ENCODE measurements at places on chromosomes 2 and 18.

GRCh38 chr2:197124639-197125390 is 185.8 kb downstream of the ANKRD44 start:
- DNase-seq, result no peak

DNA sequence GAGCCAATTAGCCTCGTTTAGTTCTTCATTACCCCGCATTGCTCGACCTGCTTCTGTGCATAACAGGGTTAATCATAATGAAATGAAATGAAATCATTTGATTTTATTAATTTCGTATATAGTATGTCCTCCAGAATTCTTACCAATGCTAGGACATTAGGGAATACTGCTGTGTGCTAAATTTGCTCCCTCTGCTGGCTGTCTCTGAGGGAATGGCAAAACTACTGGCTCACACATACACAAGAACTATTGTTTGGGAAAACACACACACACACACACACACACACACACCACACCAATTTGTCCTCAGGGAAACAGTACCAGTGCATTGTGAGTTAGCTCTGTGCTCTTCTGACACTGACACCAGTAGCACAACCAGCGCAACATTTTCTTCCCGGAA is 273.3 kb upstream of the TCF4 start:
- no peak for DNase-seq

DNA sequence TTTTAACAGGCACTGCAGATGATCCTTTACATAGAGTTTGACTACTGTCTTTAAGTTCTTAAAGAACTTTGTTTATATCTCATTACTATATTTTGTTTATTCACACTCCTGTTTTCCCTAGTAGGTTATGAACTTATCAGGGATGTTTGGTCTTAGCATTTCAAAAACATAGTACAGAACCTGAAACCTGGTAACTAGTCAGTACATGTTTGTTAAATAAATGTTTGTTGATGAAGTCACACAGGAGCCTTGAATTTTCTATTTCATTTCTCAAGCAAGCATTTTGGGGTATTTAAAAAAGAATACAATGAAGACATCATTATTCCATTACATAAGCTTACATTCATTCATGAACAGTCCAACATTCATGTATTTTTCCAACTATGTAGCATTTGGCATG is 280.3 kb upstream of the ZSWIM2 start:
- DNase-seq, result no peak

GRCh38 chr2:232588031-232588430 is 37.5 kb downstream of the EIF4E2 start:
- DNase-seq, result no peak

DNA sequence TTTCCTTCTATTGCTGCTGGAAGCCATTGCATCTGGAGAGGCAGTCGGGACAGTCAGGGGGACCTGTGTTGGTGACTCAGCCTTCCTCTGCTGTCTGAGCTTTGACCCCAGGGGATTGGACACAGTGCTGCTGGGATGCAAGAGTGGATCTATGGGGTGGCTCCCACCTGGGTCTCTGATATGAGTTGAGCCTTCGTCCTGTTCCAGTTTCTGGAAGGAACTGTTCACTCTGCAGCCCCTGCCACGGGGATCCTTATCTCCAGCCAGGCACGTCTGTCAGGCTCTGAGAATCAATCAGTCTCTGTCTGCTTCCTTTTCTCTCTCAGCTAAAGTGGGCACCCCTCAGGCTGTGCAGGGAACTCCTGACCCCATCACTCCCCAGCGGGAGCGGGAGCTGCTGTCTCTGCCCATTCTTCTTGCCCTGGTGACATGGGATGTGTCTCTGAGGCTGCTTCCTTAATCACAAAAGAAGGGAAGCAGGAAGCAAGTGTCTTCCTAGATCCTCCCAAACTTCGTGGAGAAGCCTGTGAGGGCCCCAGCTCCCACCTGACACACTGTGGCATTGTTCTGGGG is 51.7 kb downstream of the ARHGAP28 start:
- no peak for DNase-seq

DNA sequence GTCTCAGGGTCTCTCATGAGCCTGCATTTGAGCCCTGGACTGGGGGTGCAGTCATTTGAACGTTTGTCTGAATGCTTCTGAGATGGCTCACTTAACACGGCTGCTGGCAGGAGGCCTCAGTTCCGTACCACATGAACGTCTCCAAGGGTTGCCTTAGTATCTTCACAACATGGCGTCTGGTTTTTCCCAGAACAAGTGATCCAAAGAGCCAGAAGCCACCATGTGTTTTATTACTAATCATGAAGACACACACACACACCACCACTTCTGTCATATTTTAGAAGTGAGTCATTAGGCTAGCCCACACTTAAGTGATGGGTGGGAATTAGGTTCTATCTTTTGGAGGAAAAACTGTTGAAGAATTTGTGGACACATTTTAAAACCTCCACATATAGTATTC is 15.0 kb upstream of the MYO1B start:
- DNase-seq, result no peak

DNA sequence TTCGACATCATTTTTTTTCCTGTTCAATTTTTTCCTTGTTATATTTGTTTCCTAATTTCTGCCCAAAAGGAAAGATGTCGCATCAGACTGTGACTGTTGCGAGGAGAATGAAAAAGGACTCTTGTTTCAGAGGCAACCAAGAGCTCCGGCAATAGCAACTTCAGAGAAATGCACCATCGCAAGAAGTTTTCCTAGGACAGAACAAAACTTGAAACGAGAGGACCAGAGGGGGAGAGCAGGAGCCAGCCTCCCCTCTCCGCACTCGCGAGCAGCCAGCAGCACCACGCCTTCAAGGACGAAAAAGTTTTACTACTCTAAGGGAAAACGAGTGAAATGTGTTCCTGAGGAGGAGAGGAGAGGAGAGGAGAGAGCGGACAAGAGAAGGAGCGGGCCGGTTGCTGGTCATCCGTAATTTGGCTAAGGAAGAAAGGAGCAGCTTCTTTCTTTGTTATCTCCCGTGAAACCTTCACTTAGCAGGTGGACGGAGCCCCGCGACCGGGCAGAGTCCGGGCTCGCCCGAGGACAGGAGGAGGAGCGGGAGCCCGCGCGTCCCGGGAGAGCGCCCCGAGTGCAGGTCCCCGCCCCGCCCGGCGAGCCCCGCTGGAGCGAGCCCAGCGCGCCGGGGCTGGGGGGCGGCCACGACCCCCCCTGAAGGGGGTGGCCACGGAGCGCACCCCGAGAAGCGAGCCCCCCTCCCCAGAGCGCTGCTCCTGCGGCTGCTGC is 744 bp downstream of the POU3F3 start:
- no peak for DNase-seq

GRCh38 chr2:72917877-72918553 is 696 bp downstream of the EMX1 start:
- DNase-seq, result no peak

GRCh38 chr18:12998332-12999060 is 7.3 kb downstream of the CEP192 start:
- no peak for DNase-seq

- no peak for DNase-seq
Measured at GRCh38 chr2:208189810-208190503, at the start of gene C2orf80. Gene C2orf80 (minus strand): TSS chr2:208190030. CDS start chr2:208186986, 3,044 bp downstream.

- no peak for DNase-seq
Measured at GRCh38 chr2:43343573-43344304, 117.3 kb upstream of the ZFP36L2 start.

DNA sequence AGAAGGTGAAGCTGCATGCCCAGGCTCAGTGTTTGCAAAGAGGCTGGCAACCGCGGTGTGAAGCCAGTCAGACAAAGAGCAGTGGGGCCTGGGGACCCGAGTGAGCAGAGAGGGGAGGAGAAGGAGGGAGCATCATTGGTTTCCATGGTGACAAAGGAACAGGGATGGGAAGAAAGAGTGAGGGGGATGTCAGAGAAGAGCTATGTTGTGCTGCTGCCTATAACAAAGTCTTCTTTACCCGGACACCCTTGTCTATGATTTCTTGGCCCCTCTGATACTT is 14.5 kb downstream of the TMEM247 start:
- DNase-seq, result no peak

DNA sequence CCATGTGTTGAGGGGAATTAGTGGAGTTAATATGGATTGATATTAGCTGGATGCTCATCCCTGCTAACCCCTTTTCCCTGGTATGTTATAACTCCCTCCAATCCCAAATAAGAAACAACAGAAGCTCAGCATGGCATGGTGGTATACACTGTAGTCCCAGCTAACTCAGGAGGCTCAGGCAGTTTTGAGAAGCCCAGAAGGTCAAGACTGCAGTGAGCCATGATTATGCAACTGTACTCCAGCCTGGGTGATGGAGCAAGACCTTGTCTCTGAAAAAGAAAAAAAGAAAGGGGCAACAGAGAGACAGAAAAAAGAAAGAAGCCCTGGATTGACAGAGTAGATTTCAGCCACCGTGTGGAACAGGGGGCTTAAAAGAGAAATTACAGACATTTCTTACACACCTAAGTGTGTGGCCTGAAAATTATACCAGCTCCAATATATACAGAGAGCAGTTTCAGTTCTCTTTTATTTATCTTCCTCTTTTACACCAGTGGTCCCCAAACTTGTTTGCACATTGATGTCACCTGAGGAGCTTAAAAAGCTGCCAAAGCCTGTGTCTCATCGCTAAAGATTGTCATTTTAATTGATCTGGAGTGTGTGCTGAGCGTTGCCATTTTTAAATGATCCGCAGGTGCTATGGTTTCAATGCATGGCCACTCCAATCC is 203.6 kb downstream of the UBE2E3 start:
- no peak for DNase-seq

DNA sequence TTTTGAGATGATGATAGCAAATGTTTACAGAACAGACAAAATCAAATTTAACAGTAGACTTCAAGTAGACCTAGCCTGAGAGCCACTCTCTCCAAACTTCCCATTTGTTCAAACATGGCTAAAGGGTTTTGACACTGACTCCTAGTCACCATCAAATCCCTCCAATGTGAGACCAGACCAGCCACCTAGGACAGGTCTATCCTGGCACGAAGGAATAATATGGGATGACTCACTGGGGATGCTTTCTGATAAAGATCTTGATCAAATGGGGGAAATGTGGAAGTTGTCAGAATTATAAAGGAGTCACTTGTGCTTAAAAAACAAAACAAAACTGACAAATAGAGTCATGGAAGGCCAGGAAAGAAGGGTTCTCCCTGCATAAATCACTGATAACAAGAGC is 95.7 kb downstream of the EDAR start:
- no peak for DNase-seq

DNA sequence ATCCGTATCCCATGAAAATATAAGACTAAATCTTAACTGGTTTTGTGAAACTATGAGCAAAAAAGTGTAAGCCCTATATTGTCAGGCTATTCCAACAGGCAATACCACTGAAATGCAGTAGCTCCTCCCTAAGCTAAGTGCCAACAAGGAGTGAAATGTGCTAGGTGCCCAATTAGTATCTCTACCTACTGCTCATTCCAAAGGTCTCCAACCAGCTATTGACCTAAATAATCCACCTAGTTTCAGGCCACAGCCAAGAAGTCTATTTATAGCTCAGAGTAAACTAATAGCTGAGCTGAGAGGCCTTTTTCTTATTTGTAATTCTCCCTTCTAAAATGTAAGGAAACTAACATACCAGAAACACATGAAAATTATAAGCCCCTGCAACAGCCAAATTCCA is 482.2 kb downstream of the DCC start:
- DNase-seq, result no peak

DNA sequence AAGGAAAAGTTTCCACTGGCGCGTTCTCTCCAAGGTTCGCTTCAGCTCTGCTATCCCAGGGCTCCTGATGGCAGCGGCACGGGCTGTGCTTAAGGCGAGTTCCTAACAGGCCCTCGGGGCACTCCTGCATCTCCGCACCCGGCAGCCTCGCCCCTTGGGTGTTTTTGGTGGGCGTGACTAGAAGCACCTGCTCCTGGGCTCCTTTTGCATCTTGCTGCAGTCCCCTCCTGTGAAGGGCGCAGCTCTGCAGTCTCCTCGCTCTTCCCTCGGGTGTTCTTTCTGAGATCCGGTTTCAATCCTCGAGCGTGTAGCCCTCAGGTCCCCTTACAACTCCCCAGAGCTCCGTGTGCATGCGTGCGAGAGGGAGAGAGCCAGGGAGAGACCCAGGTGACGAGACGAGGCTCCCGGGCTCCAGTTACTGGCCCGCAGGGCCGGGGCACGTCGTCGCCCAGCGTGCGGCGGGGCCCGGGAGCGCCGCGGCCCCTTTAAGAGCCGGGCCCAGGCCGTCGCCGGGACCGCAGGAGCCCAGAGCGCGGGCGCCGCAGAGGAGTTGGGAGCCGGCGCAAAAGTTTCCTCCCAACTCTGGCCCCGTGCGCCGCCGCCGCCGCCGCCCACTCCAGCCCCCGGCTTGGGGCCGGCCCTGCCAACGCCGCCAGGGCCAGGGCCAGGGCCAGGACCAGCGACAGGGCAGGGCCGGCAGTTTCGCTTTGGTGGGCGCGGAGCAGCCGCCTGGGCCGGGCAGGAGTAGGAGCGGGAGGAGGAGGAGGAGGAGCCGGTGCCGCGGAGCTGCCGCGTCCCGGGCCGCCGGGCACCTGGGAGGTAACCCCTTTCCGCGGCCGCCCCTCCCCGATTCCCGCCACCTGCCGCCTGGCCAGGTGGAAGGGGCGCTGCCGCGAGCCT is at the start of gene PARD3B:
TSS of gene PARD3B (plus strand) at position 515 of the 900 bp plus-strand sequence. CDS start 525 bp downstream, outside the sequence.
- DNase-seq, result peak; percentile 9

- DNase-seq, result no peak
Measured at GRCh38 chr18:79367989-79368388, 27.7 kb upstream of the NFATC1 start.

GRCh38 chr2:88180605-88181240 is 10.6 kb downstream of the THNSL2 start:
- no peak for DNase-seq

DNA sequence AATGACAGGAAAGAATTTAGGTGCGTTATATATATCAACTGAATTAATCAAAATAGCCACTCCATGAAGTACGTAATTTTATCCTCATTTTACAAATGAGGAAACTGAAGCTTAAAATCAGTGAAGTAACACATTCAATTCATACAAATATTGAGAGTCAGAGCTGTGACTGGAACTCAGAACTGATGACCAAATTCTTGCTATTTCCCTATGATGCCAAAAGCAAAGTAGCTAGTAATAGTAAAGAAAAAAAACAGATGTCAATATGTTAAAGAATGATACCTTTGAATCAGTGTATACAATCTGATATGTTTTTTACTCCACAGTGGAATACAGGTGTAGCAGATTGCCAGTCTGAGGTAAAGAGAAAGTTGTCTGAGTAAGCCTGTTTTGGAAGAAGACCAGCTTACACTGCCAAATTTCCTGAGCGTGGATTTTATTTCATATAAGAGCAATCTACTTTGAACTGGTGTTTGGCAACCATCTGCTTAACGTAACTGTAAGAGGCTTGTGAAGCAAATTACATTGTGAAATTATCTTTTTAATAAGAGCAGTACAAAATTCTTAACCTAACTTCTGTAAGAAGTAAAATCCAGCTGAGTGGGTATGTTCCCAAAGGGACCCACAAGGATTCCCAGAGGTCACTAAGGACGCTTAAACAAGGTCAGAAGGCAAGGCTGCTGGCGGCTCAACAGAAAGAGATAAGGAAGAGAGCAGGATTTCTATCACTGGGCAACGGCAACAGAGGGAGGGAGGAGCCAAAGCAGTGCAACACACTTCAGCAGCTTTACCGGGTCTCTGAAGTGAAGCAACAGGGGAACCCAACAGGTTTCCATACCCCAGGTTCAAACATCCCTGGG is 85.6 kb downstream of the IKZF2 start:
- DNase-seq, result peak; percentile 14

Data from CD4-positive, alpha-beta T cell treated with Interleukin-21 for 1 hour (primary cell).